ENCODE measurements at places on chromosomes 11 and 22. TPM values are rescaled to one million over a fixed set of nuclear protein-coding genes. Genes with fewer than 3 reads are reported as not detected.
A peak's percentile ranks its signal among the peaks of the same experiment; 100 is the strongest.

DNA sequence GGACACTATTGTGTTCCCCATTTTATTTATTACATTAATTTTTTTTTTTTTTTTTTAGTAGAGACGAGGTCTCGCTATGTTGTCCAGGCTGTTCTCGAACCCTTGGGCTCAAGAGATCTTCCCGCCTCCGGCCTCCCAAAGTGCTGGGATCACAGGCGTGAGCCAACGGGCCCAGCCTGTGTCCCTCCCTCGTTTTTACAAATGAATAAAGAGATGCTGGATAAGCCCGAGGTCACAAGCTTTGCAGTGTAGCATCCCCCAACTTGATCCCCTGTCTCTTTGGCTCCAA lies 297 bp upstream of the MTFP1 start:
- no peak for DNase-seq

DNA sequence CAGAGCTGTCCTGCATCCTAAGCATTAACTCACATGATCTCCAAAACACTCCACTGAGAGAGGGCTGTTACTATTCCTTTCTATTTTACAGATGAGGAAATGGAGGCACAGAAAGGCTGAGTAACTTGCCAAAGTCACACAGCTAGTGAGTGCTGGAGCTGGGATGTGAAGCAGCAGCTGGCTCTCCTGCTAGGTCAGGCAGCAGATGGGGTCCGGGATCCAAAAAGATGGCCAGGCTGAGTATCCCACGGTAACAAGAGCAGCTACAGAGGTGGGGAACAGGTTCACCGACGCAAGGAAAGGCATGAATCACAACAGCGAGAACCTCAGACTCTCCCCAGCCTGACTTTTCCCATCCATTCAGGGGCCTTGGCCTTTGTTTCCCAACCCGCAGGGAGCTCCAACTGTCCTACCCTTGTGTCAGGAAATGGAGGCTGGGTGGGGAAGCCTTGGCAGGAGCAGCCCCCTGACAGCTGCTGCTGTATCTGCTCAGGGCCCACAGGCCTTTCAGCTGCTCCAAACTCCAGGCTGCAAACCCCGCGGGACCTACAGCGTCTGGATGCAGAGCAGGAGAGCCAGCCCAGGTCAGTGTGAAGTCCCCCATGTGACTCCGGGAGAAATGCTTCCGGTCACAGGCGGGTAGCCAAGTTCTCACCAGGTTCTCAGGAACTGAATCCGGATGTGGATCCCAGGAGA lies 29.5 kb downstream of the DKK3 start:
- DNase-seq, result peak; percentile 87

DNA sequence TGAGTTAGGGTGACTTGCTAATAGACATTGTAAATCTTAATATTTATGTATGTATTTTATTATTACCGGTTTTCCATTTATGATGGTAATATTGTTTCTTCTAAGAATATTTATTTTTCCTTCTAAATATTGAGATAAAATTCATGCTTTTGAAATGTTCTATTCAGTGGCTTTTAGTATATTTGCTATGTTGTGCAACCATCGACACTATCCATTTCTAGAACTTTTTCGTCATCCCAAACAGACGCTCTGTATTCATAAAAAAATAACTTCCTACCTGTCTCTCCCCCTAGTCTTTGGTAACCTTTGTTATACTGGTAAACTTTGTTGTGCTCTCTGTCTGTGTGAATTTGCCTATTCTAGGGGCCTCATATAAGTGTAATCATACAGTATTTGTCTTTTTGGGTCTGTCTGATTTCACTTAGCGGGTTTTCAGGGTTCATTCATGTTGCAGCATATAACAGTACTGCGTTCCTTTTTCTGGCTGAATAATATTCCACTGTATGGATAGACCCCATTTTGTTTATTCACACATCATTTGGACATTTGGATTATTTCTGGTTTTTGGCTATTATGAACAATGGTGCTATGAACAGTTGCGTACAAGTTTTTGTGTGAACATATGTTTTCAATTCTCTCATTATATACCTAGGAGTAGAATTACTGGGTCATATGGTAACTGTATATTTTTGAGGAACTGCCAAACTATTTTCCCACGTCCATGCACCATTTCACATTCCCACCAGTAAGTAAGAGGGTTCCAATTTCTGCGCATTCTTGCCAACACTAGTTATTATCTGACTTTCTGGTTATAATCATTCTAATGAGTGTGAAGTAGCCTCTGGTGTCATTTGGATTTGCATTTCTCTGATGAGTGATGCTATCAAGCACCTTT lies 15.9 kb downstream of the NEAT1 start:
- DNase-seq, result peak; percentile 29

DNA sequence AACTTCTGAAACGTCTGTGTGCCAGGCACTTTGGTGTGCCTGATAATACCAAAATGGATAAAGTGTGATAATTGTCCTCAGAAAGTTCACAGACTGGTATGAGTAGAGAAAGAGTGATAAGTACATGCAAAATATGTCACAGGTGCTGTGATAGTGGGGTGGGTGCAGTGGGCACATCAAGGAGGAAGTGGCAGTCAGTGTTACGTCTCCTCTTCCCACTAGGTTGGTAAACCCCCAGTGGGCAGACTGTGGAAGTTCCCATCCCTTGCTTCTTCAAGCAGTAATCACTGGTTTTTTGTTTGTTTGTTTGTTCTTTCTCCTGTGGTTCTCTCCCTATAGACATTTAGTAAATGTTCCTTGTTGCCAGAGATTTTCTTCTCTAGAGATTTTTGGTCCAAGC lies 5.4 kb downstream of the RNF121 start:
- DNase-seq, result no peak

- no peak for DNase-seq
These were observed 33.2 kb downstream of the SLC5A12 start for GRCh38 chr11:26688701-26689100.

- DNase-seq, result no peak
These were observed 320 bp downstream of the CLTCL1 start for GRCh38 chr22:19291218-19291579.

DNA sequence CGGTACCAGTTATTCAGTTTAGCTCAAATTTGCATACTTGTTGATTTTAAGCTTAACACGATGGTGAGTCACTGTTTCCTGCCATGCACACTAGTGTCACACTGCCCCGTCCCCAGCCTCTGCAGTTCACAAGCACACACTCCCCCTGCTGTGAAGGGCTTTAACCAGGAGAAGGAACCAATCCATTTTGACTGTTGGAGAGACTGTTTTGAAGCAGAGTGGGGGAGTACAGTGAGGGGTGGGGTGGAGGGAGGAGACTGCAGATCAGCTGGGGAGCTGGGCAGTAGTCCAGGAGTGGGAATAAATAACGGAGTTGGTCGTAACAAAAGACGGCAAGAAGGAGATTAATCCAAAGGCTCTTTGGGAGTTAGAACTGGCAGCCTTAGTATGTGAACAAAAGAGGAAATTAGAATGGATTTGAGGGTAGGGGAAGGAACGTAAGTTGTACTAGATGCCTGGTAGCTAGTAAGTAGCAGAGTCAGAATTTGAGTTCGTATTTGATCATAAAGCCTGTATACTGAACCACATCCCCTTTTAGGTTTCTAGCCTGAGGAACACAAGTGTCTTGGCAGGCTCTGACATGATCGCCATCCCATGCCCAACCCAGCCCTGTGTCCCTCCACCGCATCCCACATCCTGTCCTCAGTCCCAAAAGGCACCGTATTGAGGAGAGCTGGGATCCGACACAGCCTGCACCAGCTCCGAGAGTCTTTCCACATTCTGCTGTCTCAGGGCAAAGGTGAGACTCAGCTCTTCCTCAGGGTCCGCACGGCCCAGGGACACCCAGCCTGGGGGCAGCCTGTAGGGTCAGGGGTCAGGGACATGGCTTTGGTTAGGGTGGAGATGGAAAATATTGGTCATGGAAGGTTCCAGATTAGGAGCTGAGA lies 862 bp downstream of the TPP1 start:
- peak; percentile 92 for DNase-seq

DNA sequence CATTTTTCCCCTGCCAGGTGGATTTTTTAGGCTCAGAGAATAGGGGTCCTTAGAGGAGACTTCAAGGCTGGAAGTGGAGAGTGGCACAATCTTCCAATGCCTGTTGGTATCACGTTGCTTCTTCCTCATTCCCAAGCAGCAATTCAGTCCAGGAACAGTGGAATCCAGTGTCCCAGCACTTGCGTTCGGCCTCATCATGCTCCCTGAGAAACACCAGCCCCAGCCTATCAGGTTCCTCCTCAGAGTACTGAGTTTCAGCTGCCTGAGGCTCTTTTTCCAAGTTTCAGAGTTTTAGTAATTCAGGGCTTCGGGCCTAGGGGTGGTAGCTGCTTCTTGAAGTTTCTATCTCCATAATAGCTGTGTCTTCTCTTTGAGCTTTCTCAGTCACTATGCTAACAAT lies 31.9 kb upstream of the NRGN start:
- no peak for DNase-seq

Gene PATE4
- not detected for polyA plus RNA-seq

Gene CASP5
- not detected for polyA plus RNA-seq

Gene HTR3A
- not detected for polyA plus RNA-seq

Gene C11orf52
- 1.2 TPM for polyA plus RNA-seq
